Left forelimb (tissue), 1 donor: ENCODE measurements at places on chromosomes 7 and 10.

DNA sequence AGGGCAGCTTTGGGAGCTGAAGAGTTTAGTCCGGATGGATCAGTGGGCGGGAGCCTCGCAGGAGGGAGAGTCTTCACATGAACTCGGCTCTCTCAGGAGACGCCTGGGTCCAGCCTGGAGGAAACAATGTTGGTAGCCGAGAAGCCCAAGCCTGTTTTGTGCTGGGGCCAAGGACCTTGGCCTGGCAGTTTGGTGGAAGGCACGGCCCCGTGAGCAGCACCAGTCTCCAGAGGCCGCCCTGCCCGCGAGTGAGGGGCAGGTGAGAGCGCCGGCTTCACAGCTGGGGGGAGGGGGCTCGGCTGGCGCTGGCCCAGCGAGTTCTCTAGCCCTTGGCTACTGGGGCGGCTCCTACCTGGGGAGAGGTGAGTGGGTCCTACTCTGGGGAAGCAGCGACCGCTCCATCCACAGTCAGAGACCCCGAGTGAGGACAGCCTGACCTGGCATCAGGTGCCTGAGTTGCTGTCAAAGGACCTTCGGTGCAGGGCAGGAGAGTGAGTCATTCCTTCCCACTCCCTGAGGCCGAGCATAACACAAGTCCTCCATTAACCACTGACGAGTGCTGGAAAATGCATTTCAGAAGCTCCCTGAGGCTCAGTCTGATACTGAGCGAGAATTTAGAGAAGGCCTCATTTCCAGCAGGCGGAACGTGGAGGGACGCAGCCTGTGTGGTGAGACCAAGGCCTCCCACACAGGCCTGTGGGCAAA lies 89.3 kb upstream of the DIP2C start:
- no peak for DNase-seq

DNA sequence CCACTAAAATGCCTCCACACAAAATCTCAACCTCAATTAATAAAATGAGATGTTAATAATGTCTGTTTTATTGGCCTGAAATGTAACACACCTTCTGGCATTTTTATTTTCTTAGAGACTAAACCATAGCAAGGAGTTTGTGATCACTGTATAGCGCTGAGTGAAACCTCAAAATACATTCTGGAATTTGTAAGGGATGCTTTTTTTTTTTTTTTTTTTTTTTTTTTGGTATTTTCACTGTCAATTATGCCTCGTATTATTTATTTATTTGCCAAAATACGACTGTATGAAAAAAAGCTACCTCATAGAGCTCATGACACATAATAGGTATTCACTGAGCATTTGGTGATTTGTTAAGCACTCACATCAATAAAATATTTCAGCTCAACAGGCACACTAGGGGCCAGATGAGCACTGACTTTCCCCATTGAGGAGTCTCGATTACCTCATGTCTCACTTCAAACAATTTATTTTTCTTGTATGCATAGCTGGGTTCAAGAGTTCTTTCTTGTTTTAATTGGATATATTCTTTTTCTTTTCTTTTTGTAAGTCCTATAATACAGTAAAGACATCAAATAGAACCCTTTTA lies 36.5 kb downstream of the SEMA3C start:
- DNase-seq, result no peak

DNA sequence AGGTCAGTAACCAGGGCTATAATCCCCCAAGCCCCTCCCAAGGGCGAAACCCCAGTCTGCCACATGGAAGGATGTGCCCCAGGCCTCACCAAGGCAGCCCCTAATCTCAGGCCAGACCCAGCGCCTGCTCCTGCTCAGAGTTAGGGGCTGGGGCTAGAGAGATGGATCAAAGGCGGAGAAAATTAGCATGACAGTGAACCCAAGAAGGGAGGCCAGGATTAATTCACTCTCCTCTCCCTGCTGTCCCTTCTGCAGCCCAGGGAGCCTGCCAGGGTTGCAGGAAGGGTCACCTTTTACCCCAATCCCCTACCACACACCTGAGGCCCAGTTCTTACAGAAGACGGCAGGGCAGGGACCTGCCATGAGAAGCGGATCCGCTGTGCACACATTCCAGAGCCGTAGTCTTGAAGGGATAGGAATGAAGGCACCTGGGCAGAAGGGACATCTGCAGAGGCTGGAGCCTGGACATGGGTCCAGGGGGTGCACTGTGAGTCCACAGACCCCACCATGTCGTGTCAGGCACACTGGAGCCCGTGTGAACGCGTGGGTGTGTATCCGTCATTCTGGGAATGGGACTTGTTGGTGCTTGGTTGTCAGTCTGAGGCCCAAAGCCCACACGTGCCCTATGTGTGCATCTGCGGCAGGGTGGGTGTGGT lies 11.9 kb upstream of the ZMIZ1 start:
- peak; percentile 58 for DNase-seq

DNA sequence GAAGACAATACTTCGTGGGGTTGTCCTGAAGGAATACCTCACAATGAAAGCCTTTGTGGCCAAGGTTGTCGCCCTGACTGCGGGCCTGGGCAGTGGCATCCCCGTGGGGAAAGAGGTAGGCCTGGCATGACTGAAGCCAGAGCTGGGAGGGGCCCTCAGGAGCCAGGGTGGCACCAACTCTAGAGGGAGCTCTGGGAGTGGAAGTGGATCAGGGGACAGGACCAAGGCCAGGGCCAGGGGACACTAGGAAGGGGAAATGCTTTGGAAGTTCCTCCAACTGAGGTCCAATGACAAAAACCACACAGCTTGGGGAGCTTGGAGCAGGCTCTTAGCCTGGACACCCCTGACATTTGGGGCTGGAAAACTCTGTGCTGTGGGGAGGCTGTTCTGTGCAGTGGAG lies 5.8 kb downstream of the CLCN1 start:
- DNase-seq, result no peak

- DNase-seq, result no peak
These were observed 597 bp downstream of the APBB1IP start for GRCh38 chr10:26438534-26439341.

GRCh38 chr10:131926253-131926652 lies 25.4 kb downstream of the PPP2R2D start:
- no peak for DNase-seq

DNA sequence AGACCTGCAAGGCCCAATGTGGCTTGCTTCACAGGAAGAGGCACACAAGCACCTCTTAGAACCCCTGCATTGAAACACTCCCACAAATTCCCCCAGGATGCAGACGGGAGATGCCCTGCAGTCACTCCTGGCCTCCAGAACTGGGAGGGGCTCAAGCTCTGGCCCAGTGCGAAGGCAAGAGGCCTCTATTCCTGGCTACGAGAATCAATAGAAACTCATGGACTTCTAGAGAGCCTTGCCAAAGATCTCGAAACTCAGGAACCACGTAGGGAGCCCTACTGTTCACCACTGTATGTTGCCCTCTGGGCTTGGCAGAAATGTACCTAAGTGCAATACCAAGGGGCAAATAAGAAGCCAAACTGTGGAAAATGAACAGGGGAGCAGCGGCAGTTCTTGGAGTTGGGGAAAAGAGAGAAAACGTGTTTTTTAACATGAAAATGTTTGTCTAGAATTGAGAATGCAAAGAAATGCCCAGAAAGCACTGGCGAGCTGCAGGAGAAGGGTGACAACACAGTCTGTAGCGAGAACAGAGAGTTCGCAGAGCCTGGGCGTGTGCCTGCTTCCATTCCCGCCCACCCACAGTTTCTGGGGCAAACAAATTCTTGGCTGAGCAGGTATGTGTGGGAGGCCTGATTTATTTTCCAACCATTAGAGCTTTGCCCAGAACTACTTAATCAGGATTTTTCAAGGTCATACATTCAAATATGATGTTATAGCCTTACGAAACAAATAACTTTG lies 260.5 kb upstream of the KLF14 start:
- no peak for DNase-seq

GRCh38 chr7:105932835-105933477 lies 30.1 kb upstream of the CDHR3 start:
- peak; percentile 72 for DNase-seq

- DNase-seq, result no peak
These were observed 13.6 kb upstream of the VIPR2 start for GRCh38 chr7:159158125-159158887.

DNA sequence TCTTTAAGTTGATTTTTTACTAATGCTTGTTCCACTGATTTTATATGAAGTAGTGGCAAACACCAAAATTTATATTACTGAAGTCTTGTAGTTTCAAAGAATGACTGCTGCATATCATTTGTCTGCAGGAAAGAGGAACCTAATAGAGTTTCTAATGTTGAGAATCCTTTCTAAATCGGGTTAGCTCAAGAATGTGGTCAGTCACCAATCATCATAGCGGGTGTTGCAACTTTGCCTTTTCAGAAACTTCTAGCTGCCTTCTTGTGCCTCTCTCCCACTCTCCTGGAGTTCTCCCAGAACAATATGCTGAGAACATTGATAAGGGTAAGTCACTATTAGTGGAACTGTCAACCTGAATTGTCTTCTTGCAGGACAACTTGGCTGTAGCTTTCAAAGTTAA lies 524.8 kb upstream of the SORCS1 start:
- DNase-seq, result no peak
